ENCODE measurements at places on chromosomes 3 and 15.

- no peak for DNase-seq
Measured at GRCh38 chr3:153845311-153845710, 275.9 kb upstream of the ARHGEF26 start.

- no peak for DNase-seq
Measured at GRCh38 chr3:85821130-85821756, 862.5 kb downstream of the CADM2 start.

DNA sequence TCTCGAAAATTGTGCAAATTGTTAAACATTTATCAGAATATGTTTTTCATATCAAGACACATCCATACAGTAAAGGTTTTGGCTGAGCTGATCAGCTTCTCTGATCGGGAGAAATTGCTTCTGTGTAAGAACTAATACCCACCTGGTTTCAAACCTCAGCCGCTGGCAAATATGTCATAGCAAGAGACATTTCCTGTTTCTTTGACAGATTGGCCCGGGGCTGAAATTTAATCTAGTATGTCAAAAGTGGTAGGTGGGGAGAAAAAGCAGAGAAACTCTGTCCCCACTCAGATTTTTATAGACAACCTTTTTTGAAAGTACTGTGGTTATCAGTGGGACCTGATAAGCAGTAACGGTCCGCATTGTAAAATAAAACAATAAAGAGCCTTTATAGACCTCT lies 88.8 kb upstream of the SLC24A5 start:
- no peak for DNase-seq

DNA sequence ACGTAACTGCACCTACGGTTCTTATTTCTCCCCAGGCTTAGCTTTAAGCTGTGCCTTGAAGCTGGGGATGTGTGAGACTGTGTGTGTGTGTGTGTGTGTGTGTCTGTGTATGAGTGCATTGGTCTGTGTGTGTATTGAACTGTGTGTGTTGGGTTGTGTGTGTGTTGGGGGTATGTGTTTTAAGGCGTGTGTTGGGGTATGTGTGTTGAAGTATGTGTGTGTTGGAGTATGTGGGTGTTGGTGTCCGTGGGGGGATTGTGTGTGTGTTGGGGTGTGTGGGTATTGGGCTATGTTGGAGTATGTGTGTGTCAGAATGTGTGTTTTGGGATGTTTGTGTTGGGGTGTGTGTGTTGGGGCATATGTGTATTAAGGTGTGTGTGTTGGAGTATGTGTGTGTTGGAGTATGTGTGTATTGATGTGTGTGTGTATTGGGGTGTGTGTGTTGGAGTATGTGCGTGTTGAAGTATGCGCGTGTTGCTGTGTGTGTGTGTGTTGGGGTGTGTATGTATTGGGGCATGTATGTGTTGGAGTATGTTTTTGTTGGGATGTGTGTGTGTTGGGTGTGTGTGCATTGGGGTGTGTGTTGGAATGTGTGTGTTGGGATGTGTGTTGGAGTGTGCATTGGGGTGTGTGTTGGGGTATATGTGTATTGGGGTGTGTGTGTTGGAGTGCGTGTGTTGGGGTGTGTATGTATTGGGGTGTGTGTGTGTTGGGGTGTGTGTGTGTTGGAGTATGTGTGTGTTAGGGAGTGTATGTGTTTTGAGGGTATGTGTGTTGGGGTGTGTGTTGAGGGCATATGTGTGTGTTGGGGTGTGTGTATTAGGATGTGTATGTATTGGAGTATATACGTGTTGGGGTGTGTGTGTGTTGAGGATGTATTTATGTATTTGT lies 76.4 kb downstream of the LSM3 start:
- no peak for DNase-seq

DNA sequence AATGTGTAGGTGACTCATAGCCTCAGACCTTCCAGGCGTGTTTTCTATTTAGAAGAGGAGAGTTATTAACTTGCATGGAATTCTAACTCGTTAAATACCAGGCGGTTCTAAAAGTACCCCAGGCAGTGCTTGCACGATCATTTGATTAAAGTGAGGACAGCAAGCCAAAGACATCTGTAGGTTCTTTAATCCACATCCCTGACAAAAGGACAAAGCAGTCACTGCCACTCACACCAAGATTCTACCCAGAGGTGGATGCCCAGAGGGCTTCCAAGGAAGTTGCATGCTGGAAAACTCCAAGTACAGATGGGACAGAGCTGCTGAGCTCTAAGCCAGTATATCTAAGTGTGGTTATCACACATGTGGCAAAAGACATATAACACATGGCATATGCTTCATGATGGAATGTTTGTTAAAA lies 372.1 kb downstream of the ROBO2 start:
- no peak for DNase-seq

DNA sequence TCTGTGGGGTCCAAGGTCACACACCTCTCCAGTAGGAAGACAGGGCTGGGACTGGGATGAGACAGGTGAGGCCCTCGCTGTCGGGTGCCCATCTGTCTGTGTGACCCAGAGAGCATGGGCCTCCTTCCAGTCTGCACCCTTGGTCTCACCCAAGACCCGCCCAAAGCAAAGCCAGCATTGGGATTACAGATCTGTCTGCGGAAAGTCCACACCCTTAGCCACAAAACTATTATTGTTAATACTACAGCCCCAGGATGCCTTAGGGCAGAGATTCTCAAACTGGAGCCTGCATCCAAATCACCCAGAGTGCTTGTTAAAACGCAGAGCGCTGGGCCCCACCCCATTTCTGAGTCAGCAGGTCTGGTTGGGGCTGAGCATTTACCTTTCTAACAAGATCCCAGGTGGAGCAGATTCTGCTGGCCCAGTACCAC lies 58.5 kb upstream of the ZNF148 start:
- no peak for DNase-seq

GRCh38 chr3:71831599-71831998 lies 46.7 kb upstream of the PROK2 start:
- DNase-seq = no peak

Measured in stimulated activated CD8-positive, alpha-beta memory T cell treated with anti-CD3 and anti-CD28 coated beads, Interleukin-2, amount 100 ng/mL, for 1 hour (primary cell).